ENCODE measurements at places on chromosomes 4 and X. TPM values are rescaled to one million over a fixed set of nuclear protein-coding genes. Genes with fewer than 3 reads are reported as not detected.
A peak's percentile ranks its signal among the peaks of the same experiment; 100 is the strongest.

- no peak for DNase-seq
- H3K4me1 ChIP-seq = no peaks in the 10 kb centered on the region
- no peaks in the 10 kb centered on the region for H3K27me3 ChIP-seq
- no peak overlapping the region for H3K4me3 ChIP-seq
- no peaks in the 10 kb centered on the region for H3K36me3 ChIP-seq
Measured at GRCh38 chr4:90670183-90670582, 543.0 kb downstream of the CCSER1 start.

GRCh38 chr4:185997296-185997695 lies 71.7 kb upstream of the TLR3 start:
- H3K36me3 ChIP-seq = no peaks in the 10 kb centered on the region
- H3K4me3 ChIP-seq = no peak overlapping the region
- H3K4me1 ChIP-seq = peaks cover 12% of the 10 kb centered on the region
- no peak for DNase-seq

NELFA gene
- total RNA-seq = 8.1 TPM

- H3K4me3 ChIP-seq = no peak overlapping the region
- H3K4me1 ChIP-seq = peaks cover 41% of the 10 kb centered on the region
- peak overlapping the region; percentile 86 for H3K27ac ChIP-seq
- DNase-seq = no peak
Measured at GRCh38 chr4:10034136-10034535, 12.8 kb upstream of the SLC2A9 start.

GRCh38 chr4:38805530-38806145 lies 1.0 kb upstream of the TLR1 start:
- peak; percentile 43 for DNase-seq
- H3K4me1 ChIP-seq = peaks cover 9% of the 10 kb centered on the region
- H3K36me3 ChIP-seq = no peaks in the 10 kb centered on the region
- H3K27me3 ChIP-seq = no peaks in the 10 kb centered on the region
- peak overlapping the region; percentile 45 for H3K4me3 ChIP-seq

MAOB gene
- total RNA-seq = 78.0 TPM

TMSB15A gene
- not detected for total RNA-seq

NDNF gene
- total RNA-seq = 9.2 TPM

DGKK gene
- not detected for total RNA-seq

DNA sequence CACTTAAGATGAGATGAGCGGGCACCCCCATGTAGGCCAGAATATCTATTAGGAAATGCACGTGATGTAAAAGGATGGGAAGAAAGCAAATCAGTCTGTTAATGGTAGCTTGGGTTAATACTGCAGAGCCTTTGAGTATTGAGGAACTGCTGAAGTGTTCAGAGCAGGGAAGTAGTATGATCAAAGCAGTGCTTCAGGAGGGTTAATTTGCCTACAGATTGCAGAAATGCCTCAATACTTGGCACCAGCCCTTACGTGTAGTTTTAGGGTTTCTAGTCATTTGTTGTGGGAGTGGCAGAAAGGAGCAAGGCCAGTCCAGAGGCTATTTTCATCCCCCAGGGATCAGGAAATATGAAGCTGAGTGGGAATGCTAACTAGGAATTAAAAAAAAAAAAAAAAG lies 19.7 kb downstream of the ZFX start:
- DNase-seq = no peak
- no peaks in the 10 kb centered on the region for H3K27me3 ChIP-seq
- peaks cover 19% of the 10 kb centered on the region for H3K36me3 ChIP-seq
- no peaks in the 10 kb centered on the region for H3K4me1 ChIP-seq
